T-helper 2 cell treated with Interferon-gamma antibody and Interleukin-4, amounts not matched to agents 100 ng/mL and 5 ng/mL, for 36 hours (primary cell): ENCODE measurements at places on chromosomes 5 and 9. TPM values are rescaled to one million over a fixed set of nuclear protein-coding genes. Genes with fewer than 3 reads are reported as not detected.

The OTP gene
- total RNA-seq: not detected in 2 replicates

The DBH gene
- not detected in 2 replicates for total RNA-seq

The SOX30 gene
- 0.11 and 0.16 TPM in 2 replicates for total RNA-seq

The HAVCR2 gene
- total RNA-seq: 44.5 and 45.9 TPM in 2 replicates

The LCNL1 gene
- total RNA-seq: 0.16 and 0.20 TPM in 2 replicates

The FOXB2 gene
- not detected in 2 replicates for total RNA-seq

The TUSC1 gene
- 0.30 and 0.34 TPM in 2 replicates for total RNA-seq

The ARID3C gene
- 0.14 TPM in 2 replicates for total RNA-seq

The GCNT1 gene
- total RNA-seq: 6.6 and 7.4 TPM in 2 replicates

The GRM6 gene
- total RNA-seq: not detected in 2 replicates

The SPINK7 gene
- total RNA-seq: not detected in 2 replicates

The GRIN1 gene
- 0.05 TPM in 1 of 2 replicates, not detected in the other for total RNA-seq

The CTXN3 gene
- total RNA-seq: not detected in 2 replicates

The WDR31 gene
- total RNA-seq: 0.93 and 1.5 TPM in 2 replicates

The FCN2 gene
- not detected in 2 replicates for total RNA-seq

The C1QTNF3 gene
- total RNA-seq: 4.5 TPM in 2 replicates

The SLC46A2 gene
- total RNA-seq: not detected in 2 replicates

The CHSY3 gene
- not detected in 2 replicates for total RNA-seq

The DMRTA1 gene
- not detected in 2 replicates for total RNA-seq

The SLIT3 gene
- 0.64 and 0.66 TPM in 2 replicates for total RNA-seq

The SLC26A2 gene
- 8.6 and 8.7 TPM in 2 replicates for total RNA-seq

The BRD3OS gene
- total RNA-seq: 11.3 and 12.2 TPM in 2 replicates
